Motor neuron (in vitro differentiated cells): ENCODE measurements at places on chromosomes 5 and 9. TPM values are rescaled to one million over a fixed set of nuclear protein-coding genes. Genes with fewer than 3 reads are reported as not detected.

DNA sequence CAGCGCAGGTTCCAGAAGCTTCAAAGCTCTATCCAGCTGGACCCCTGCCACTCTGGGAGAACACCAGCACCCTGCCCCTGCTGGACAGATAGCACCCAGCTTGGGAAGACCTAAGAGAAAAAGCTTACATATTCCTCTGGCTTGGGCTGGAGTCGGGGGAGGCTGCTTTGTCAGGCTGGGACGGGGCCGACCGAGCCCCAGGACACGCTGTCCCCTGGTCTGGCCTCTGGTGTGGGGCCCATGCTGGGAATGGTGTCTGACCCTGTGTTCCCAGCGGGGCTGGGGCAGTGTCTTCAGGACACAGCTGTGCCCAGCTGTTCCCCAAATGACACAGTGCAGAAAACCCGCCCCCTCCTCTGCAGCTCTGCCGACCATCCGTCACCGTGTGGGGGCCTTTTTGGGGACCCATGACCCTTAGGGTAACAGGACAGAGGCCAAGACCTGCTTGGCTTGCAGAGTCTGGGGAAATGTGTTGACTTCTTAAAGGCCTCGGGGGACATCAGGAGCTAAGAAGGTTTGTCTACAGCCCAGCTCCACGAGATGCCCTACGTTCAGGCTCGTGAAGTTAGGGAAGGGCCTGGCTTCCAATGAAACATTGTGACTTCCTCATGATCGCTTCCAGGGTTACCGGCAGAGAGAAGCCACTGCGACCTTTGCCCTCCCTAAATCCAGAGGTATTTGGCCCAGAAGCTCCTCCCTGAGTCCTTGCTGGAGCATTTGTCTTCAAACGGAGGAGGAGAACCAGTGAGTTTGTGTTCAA lies 20.4 kb upstream of the SLC2A6 start:
- ATAC-seq: no peak

DNA sequence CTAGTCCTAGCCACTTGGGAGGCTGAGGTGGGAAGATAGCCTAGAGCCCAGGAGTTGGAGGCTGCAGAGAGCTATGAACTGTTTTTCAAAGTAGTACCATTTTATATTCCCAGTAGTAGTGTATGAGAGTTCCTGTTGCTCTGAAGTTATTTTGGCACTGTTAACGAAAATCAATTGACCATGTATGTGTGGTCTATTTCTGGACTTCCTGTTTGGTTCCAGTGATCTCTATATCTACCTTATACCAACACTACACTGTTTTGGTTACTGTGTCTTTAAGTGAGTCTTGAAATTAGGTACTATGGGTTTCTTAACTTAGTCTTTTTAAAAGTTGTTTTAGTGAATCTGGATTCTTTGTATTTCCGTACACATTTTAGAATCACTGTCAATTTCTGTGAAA lies 13.6 kb downstream of the SLF1 start:
- ATAC-seq: no peak

NEUROG1 gene
- not detected in 2 replicates for total RNA-seq

DNA sequence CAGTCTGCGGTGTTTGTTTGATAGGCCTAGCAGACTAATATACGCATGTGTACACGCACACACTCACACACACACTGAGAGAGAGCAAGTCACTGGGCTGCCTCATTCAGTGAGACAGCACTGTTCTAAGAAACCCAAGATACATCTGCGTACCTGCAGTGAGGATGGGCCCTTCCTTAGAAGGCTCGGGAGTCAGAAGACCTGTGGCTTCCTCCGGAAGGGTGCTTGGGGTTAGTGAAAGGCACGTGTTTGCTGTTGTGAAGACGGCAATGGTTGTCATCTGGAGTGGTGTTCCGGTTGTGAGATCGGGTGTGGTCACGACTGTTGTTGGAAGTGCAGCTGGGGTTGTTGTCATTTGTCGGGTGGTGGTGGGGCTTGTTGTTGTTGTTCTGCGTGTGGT lies 11.7 kb downstream of the TIMD4 start:
- no peak for ATAC-seq

LCN15 gene
- 0.23 and 0.47 TPM in 2 replicates for total RNA-seq

DNA sequence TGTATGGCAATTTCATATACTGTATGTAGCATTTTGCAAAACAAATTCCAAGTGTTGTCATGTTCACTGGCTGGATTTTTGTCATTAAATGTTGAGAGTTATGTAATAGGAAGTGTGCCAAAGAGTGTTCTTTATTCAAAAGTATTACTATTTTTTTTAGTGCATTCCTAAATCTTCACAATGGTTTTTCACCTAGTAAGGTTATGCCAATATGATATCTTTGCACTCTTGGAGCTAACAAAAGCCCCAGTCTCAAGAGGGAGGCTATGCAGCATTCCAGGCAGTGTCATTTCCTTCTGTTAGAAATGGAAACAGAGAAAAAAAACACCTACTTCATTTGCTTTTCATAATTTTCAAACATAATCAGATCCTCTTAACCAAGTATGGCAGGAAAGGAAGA lies 5.1 kb upstream of the SSBP2 start:
- ATAC-seq: no peak

GRCh38 chr9:132774886-132775285 lies 103.2 kb downstream of the AK8 start:
- ATAC-seq: no peak

DNA sequence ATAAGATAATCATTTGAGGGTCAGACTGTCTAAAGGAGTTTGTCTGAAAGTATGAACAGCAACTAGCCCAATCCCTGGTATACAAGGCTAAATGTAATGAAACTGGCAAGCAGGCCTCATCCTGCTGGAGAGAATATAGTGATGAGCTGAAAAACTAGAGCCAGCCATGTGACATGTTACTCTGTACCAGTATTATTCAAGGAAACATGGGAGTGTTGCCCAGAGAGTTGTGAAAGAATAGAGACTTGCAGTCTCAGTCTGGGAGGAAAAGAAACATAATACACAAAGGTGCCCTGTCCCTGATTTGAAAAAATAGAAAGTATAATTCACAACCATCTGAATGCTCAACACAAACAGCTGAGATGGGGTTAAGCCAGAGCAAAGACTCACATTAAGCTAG lies 37.9 kb upstream of the HTR1A start:
- ATAC-seq: peak; percentile 37

- ATAC-seq: peak; percentile 82
Measured at GRCh38 chr5:172102913-172103626, 85.0 kb downstream of the STK10 start.

DNA sequence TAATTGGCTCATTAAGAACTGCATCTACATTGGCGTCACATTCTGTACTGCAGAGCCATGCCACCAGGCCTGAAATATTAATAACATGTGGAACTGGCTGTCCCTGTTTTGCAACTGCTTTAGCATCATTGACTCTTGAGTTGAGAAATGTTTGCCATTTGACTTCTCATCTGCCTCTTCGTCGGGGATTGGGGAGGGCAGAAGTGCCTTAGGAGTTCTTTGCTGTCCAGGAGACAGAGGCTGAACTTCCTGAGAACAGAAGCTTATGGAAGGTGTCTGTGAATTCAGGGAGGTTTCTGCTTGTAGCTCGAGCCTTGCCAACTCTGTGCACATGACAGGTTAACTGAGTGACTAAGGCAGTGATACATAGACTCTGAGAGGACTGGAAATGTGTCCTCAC lies 265.0 kb downstream of the KIF4B start:
- no peak for ATAC-seq

UAP1L1 gene
- 1.6 and 1.8 TPM in 2 replicates for total RNA-seq

DMGDH gene
- total RNA-seq: 5.1 and 6.7 TPM in 2 replicates

DNA sequence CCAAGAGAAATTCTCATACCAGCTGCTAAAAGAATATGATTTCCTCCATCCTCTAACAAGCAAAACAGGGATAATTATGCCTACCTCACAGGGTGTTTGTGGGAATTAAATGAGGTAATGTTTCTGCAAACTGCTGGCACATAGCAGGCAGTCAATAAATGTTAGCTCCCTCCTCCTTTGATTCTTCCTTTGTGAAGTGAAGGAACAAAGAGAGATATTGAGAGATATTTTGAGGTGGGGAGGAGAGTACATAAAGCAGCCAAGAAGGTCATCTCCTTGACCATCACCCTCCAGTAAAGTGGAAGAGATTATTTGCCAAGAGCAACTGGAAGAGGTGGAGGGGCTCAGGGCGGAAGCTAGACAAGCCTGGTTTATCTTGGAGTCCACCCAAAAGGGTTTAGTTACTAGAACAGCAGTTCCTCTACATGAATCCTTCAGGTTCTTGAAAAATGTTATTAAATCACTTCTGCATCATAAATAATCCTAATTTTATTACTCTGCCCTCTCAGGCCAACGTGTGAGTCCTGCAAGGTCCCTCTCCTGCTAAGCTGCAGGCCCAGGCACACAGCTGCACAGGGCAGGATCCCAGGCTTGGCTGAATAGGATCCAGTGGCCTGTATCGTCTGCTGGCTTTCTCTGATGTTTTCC lies 35.0 kb upstream of the TLE1 start:
- ATAC-seq: no peak

DNA sequence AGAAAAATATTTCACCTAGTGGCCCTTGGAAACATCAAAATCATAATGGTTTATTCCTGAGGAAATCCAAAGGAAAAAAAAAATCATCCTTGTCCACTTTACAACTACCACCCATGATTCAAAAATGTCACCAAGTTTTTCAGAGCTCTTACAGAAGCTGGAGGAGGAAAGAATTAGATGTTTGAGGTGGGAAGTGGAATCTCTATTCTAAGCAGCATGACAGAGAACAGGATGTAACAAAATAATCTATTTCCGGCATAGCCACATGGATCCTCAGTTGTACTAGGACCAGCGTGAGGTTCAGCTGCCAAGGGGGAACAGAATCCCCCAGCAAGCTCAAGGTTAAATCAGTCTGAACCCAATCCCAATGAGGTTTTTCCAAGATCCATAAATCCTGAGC lies 40.2 kb downstream of the FBXW11 start:
- ATAC-seq: no peak

PCDHB2 gene
- total RNA-seq: 0.36 and 0.43 TPM in 2 replicates

DNA sequence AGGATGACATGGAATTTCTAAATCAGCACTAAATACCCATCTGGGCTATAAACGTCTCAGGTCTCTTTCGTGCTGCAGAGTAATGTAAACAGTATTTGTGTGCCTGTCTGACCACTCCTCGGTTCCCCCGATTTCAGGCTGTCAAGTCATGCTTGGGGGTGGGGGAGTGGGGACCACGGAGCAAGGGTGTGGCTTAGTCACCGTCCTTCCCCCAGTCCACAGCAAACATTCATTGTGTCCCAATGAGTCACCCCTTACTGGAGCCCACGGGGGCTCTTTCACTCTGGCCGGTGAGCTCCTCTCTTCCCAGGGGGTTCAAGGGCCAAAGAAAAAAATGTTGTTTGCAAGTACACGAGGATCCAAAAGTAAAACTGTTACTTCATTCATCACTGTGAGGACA lies 72.4 kb upstream of the ICE1 start:
- ATAC-seq: no peak

HAPLN1 gene
- total RNA-seq: 8.3 and 8.9 TPM in 2 replicates

SPATA31A3 gene
- total RNA-seq: 0.05 and 0.13 TPM in 2 replicates

CFAP77 gene
- 7.9 and 9.7 TPM in 2 replicates for total RNA-seq

CCDC192 gene
- 1.3 and 1.4 TPM in 2 replicates for total RNA-seq

SH2D3C gene
- total RNA-seq: 0.14 TPM in 1 of 2 replicates, not detected in the other

DNA sequence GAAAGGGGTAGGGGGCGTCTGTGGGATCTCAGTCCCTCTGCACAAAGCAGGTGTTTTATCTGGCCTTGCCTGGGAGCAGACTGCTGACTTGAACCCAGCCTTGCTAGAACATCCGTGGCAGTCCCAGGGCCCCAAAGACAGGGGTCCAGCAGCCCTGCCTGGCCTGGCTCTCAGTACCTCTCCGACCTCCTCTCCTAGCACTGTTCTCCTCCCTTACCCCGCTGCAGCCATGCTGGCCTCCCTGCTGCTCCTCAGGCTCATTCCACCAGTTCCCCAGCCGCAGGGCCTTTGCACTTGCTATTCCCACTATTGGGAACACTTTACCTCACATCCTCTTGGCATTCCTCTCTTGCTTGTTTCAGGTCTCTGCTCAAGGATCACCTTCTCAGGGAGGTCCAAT lies 45.2 kb downstream of the DUSP1 start:
- ATAC-seq: no peak

DNA sequence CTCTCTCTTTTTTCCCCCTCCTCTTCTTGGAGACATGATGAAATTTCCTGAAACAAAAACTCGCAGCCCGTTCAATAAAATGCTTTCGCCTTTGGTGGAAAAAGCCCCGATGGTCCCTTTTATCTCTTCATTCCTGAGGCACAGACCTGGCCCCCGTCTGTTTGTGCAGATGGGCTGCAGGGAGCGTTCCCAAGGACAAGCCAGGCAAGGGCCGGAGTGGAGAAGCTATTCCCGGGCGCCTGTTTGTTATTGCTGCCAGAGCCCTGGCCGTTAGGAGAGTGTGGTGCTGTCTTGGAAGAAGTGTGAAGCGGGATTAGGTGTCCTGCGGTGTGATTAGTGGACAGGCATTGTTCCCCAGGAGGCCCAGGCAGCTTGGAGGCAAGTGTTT lies 71.9 kb downstream of the SMIM23 start:
- no peak for ATAC-seq

SPATA31A1 gene
- total RNA-seq: 0.05 and 0.18 TPM in 2 replicates

SHB gene
- 7.9 and 9.7 TPM in 2 replicates for total RNA-seq

SYK gene
- total RNA-seq: 0.11 and 0.15 TPM in 2 replicates

GRCh38 chr5:168455201-168455600 lies 31.1 kb upstream of the RARS1 start:
- ATAC-seq: no peak

DNA sequence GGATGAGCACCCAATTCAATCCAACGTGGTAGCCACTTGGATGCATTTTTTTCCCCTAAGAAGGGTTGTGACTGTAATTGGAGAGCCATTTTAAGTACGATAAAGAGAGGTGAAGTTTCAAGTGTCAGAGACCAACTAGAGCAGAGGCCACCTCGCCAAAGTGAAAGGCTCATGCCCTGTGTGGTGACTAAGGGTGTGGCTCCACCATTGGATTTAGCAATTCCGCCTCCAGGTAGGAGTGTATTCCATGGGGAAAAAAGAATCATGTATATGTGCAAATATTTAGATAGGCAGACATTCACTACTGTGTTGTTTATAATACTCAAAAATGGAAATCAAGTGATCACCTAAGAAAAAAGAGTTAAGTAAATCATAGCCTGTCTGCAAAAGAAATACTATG lies 53.1 kb upstream of the S1PR3 start:
- no peak for ATAC-seq

DNA sequence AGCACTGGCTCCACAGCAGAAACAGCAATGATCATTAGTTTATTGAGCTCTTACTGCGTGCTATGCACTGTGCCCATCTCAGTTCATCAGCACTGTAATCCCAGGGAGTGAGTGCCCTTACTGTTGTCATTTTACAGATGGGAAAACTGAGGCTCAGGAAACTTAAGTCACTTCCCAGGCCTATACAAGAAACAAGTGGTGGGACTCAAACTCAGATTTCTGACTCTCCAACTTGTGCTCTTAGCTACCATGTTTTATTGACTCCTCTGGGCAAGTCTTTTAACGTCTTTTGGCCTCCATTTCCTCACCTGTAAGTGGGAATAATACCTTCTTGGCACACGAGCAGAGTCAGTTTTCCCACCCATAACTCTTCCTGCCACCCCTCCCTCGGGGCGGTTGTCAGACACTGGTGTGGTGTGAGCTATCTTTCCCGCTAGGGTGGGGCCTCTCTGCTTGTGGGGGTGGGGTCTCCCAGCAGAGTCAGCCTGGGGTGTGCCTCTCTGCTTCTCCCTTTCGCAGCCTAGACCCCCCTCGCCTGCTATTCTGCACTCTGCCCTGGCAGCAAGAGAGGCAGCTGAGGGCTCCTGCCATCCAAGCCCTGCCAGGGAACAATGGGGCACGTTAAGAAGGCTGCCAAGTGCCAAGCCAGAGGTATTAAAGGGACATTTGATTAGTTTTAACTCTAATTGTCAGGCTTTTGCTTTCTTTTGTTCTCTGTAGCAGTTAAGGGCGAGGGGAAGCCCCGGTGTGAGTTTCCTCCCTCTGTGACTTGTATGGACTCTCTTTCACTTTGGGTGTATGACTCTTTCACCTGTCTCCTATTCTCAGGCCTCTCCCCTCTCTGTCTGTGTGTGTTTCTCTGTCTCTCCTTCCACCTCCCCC lies 12.1 kb downstream of the GALNT10 start:
- peak; percentile 44 for ATAC-seq

SLC27A6 gene
- 0.88 and 1.4 TPM in 2 replicates for total RNA-seq
